Right renal pelvis (tissue), 4 donors: ENCODE measurements at places on chromosomes 3 and 15.

- DNase-seq, result no peak
These were observed 509.3 kb downstream of the ROBO1 start for GRCh38 chr3:79258479-79258878.

DNA sequence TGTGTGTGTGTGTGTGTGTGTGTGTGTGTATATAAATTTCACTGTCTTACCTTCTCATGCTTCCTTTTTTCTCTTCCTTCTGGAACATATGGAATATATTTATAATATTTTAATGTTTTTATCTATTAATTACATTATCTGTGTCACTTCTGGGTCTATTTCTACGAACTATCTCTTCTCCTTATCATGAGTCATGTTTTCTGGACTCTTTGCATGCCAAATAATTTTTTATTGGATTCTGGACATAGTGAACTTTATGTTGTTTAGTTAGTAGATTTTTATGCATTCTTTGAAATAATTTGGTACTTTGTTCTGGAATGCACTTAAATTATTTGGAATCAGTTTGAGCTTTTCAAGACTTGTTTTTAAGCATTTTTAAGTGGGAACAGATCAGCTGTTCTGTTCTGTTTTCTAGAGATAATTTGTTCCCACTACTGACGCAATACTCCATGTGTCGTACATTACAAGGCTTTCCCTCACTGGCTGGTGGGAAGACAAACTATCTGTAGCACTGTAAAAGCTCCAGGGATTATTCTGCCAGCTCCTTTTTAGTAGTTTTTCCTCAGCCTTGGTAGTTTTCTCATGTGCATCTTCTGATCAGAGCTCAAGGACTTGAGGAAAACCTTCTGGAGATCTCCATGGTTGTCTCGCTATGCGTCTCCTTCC, 302.0 kb downstream of the CLSTN2 start:
- no peak for DNase-seq

GRCh38 chr3:6806991-6807390, 53.9 kb upstream of the GRM7 start:
- no peak for DNase-seq

DNA sequence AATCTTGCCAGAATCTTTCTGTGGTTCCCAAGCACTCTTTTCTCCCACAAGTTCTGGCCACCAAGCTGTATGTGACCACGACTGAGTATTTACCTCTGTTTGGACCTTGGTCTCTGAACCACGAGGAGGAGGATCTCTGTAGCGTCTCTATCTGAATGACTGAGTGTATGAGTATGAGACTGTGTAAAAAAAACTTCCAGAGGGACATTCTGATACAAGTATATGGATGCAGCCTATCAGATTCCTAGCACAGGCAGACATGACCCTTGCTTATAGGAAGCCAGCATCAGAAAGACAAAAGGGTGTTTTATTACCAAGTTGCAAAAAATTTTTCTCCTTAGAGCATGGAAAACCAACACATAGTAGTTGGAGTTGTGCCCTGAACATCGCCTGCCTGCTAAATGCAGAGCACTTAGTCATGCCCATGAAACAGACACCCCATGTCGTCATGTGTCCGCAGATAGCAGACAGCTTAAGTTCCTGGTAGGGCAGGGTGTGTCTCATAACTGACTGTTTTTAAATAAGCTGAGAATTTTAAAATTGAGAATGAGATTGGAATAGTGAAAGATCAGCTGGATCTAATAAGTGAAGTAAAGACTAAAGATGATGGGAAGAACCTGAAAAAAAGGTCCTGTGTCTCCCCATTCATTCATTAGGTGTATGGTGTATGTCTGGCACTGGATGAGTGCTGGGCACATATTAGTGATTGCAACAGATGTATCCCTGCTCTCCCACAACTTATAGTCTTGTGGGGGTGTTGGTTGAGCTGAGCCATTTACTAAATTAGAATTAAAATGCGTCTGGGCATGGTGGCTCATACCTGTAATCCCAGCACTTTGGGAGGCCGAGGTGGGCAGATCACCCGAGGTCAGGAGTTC, 30.9 kb downstream of the DAG1 start:
- no peak for DNase-seq

GRCh38 chr15:32908872-32909271, 191.1 kb downstream of the GREM1 start:
- DNase-seq, result no peak

DNA sequence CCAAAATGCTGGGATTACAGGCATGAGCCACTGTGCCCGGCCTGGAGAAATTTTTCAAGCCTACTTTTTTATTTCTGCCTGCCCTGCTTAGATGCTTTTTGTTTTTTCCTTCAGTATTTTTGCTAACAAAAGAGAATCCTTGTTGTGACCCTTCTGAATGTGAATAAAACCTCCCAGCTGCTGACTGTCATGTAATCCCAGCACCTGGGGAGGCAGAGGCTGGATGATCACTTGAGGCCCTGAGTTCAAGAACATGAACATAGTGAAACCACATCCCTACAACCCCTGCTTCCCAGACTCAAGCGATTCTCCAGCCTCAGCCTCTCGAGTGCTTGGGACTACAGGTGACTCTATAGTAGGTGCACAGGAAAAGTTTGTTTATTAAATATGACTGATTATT, 84.9 kb downstream of the SOX2 start:
- no peak for DNase-seq

GRCh38 chr3:96449346-96449745, 365.0 kb upstream of the EPHA6 start:
- no peak for DNase-seq

GRCh38 chr15:38854506-38854905, 289.9 kb upstream of the RASGRP1 start:
- DNase-seq, result no peak

DNA sequence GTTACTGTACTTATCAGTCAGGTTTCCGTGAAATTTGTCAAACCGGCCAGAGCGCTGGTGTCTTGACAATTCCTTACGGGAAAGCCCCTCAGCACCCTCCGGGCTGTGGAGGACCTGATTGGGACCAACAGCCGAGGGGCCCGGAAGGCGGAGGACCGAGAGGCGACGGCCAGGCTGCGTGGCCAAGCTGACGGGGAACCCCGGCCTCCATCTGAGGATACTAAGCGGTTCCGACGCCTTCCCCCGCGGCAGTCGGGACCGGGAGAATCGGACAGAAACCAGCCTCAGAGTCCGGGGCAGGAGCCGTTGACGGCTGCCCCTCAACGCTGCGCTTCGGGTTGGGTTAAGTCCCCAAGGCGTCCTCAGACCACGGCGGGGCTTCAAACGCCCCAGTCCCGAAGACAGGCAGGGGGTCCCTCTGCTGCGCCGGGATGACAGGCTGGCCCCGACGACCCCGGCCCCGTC, 499 bp downstream of the ALDH1A2 start:
- no peak for DNase-seq

- no peak for DNase-seq
These were observed 6.6 kb downstream of the PLSCR5 start for GRCh38 chr3:146598535-146598934.

DNA sequence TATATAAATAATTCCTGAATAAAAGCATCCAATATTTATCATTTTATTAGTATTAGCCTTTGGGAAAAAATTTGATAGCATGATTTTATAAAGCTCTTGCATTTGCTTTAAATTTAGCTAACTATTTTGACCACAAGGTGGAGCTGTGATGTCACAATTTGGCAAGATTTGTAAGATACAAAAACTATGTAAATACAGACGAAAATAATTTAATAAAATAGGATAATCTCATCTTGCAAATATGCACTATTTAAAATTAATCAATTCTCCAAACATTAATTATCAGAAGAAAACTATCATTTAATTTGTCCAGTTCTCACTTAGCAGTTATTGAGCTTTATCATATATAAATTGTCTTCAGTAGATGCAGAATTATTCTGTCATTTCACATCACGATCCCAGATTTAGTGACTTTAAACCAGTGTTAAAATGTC, 95.4 kb downstream of the PLOD2 start:
- peak; percentile 61 for DNase-seq

DNA sequence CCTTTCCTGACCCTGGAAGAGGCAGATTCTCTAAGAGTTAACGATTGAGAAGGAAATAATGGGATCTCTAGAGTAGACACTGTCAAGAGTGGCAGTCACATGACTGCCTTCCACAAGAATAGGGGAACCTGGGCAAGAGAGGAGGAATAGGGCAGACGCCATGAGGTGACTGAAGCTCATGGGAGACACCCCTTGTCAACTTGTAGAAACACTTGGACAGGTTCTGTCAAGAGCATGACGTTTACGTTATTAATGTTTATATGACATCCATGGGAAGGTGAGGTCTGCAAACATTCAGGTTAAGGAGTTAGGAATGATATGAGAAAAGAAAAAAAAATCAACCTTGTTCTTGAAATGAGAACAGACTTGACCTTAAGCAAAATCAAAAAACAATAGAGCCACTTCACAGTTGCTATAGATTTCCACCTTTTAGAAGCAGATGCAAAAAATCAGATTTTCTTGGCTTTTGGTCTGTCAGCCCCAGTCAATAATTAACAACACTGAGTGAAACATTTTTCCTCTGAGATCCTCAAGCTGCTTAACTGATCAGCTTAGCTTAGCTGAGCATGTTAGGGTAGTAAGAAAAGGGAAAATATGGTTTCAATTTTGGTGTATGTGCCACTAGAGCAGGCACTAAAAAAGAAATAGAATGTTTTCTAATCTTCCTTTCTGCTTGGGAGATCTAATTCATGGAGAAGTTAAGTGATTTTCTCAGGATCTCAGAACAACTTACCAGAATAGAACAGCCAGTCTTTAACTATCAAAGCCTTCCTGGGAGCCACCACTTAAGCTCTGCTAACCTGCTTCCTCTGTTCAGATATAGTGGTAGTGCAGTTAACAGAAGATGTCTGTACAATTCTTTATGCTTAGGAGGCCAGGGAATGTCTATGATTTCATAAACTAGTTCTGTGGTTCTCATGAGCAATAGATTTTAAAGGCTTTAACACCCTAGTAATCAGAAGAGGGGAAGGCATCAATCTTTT, 116.9 kb downstream of the B3GALNT1 start:
- DNase-seq, result no peak

GRCh38 chr3:66469220-66469640, 31.6 kb downstream of the LRIG1 start:
- DNase-seq, result no peak

GRCh38 chr3:158845765-158846350, 44.0 kb downstream of the MFSD1 start:
- DNase-seq, result no peak

GRCh38 chr3:30206051-30206450, 400.4 kb upstream of the TGFBR2 start:
- DNase-seq, result no peak

DNA sequence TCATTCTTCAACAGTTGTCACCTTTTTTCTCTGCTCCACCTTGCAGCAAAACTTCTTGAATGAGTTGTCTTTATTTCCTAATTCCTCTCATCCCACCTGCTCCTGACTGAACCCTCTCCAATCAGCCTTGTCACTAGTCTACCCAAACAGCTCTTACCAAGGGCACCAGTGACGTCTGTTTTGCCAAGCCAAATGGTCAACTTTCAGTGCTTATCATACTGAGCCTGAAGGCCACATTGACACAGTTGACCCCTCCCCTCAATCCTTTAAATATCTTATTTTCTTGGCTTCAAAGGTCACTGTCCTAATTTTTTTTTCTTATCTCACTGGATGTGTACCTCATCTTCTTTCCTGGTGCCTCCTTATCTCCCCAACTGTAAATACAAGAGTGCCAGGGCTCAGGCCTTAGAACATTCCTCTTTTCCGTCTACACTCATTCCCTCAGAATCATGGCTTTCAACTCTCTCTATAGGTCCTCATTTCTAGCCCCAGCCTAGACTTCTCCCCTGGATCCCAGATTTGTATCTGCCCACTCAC, 43.2 kb downstream of the CMTM8 start:
- DNase-seq, result no peak
